CD8-positive, alpha-beta T cell (primary cell): ENCODE measurements at places on chromosomes 1 and 21.
A peak's percentile ranks its signal among the peaks of the same experiment; 100 is the strongest.

DNA sequence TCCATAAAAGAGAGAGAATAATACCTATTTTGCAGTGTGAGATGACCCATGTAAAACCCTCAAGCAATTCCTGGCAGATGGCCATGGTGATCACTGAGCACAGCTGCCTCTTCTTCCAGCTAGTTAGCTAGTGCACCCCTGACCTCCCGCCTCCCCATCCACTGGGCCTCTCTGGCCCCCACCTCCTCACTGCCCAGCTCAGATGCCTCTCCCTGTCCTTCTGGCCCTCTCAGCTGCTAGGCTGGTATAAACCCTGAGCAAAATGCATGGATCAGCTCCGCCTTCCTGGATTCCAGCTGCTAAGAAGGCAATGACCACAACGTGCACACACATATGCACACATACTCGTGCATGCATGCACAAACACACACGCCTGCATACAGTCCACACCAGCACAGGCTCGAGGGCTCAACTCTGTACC, 117.2 kb downstream of the DMRTB1 start:
- DNase-seq, result no peak

GRCh38 chr1:35605071-35605866, 32.2 kb downstream of the TFAP2E start:
- no peak for DNase-seq

GRCh38 chr1:31805318-31805717, 10.5 kb downstream of the SPOCD1 start:
- DNase-seq, result no peak

DNA sequence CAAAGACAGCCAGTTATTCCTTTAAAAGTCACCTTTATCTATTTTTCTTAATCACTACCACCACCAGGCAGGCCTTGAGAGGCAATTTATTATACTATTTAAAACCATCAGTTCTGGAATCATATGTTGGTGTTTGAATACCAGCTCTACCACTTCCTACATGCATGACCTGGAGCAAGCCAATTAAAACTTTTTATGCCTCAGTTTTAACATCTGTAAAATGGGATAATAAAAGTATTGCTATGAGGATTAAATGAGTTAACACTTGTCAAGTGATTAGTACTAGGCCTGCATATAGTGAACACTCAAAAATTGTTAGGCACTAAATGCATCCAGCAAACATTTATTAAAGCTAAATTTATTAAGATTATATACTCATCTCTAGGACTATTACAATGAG, 49.2 kb upstream of the ADORA3 start:
- DNase-seq, result no peak

DNA sequence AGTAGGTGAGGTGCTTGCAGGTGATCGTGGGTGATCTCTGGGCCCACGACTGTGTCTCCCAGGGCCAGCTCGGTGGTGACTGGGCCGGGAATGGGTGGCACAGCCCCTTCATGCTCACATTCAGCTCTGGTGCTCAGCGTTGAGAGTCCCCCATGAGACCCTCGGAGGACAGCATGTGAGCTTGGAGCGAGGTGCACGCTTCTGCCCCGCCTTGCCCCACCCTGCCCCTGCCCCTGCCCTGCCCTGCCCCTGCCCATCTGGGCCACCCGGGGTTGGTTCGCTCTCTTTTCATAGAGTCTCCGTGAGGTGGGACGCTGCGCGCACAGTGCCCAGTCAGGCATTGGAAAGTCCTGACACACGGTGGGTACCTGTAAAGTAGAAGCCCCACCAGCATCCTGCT, 75.3 kb upstream of the ACTL8 start:
- no peak for DNase-seq

DNA sequence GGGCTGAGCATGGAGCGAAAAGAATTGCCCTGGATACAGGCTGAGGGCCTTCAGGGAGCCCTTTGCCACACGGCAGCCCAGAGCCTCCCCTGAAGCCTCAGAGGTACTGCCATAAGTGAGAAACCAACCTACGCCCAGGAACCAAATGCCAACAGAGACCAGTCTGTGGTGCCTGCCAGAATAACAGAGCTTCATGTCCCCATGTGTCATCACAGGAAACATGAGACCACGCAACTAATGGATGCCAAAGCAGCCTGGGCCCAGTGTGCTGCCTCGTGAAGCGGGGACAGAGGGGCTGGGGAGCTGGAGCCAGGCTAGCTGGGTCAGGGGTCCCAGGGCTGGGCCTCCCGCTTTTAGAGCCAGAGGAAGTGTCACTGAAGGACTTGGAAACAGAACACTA, 18.7 kb upstream of the STUM start:
- DNase-seq, result no peak

- no peak for DNase-seq
These were observed 653.4 kb downstream of the KIF26B start for GRCh38 chr1:245807954-245808719.

GRCh38 chr1:96281491-96281890, 440.1 kb upstream of the PTBP2 start:
- DNase-seq, result no peak

- no peak for DNase-seq
These were observed 121.2 kb upstream of the SGIP1 start for GRCh38 chr1:66412704-66413103.

- DNase-seq, result no peak
These were observed 22.9 kb downstream of the ELAPOR1 start for GRCh38 chr1:109136766-109137165.

- no peak for DNase-seq
These were observed 580 bp downstream of the TENT5B start for GRCh38 chr1:27011976-27012563.

DNA sequence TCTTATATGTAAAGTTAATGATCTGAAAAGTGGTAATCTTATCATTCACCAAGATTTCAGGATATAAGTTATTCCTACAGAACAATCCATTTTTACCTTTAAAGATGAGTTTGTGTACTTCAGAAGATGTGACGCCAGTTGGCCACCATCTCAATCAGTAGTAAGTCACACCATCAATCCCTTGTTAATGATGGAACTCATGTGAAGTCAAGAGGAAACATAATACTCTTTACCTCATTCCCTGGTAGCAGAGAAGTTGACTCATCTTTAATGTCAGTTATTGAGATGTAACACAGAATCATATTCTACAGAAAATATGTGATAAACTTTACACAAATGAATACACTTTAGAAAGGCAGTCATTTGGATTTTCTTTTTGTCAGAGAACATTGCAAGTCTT, 38.2 kb downstream of the MRPL39 start:
- no peak for DNase-seq

- no peak for DNase-seq
These were observed 36.5 kb downstream of the PIK3CD start for GRCh38 chr1:9687874-9688582.

- DNase-seq, result no peak
These were observed 6.8 kb downstream of the TENT5C start for GRCh38 chr1:117612517-117613248.

DNA sequence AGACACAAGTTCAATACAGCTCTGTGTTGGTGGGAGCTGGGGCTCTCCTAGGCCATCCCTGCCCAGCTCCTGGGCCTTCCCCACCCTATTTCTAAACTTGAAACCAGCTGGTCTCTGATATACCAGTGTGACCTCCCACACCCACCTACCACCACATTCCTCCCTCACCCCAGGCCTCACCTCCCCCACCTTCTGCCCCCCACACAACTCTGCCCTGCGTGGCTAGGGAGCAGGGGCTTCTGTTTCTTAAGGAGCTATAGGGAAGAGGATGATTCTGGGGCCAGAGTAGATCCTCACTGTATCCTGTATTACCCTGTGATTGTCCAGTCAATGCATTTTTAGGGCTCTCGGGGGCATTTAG, 16.5 kb downstream of the NES start:
- DNase-seq, result no peak

GRCh38 chr1:236280438-236281197, 1.1 kb downstream of the ERO1B start:
- DNase-seq, result peak; percentile 11

DNA sequence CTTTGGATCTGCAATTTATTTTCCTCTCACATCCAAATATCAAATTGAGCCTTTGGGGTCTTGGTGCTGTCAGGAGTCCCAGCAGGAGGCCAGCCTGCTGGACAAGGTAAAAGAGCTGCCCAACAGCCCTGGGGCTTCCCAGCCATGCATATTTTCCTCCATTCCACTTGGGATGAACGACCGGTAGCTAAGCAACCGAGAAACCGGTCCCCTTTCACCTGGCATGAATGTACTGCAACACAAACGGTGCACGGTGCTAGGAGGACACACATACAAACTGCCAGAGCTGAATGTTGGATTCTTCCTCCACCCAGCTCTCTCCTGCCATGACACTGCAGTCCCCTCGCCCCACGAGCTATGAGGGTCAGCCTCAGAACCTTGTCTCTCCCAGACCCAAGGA, 42.7 kb downstream of the BCAR3 start:
- no peak for DNase-seq

- no peak for DNase-seq
These were observed 125.2 kb upstream of the KIAA0040 start for GRCh38 chr1:175317779-175318178.

DNA sequence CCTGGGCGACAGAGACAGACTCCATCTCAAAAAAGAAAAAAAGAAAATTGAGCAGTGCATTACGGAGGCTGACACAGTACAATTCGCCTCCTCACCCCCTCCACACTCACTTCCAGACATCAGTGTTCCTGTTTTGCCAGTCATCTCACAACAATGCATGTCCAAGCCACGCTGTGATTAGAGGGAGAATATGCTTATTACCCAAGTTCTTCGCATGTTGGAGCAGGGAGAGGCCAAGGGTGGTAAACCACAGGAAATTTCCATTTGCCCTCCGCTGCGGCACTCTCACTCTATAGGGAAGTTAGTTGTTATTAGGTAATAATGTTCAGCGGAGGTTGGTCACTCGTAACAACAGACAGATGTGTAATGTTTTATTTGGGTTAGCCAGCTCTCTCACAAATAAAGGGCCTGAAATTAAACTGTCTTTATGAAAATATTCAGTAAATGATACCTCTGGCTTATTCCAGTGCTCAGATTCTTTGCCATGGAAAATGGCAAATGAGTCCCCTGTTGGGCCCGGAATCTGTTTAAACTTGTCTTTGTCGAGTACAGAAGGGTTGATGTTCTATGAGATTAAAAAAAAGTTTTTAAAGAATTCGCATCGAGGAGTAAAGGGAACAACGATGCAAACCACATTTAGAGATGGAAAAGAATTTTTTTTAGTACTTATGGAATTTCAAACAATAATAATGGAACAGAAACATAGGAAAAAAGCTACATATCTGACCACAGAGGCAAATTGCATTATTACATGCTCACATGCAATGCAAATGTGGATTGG, 33.1 kb downstream of the KCNJ15 start:
- no peak for DNase-seq

DNA sequence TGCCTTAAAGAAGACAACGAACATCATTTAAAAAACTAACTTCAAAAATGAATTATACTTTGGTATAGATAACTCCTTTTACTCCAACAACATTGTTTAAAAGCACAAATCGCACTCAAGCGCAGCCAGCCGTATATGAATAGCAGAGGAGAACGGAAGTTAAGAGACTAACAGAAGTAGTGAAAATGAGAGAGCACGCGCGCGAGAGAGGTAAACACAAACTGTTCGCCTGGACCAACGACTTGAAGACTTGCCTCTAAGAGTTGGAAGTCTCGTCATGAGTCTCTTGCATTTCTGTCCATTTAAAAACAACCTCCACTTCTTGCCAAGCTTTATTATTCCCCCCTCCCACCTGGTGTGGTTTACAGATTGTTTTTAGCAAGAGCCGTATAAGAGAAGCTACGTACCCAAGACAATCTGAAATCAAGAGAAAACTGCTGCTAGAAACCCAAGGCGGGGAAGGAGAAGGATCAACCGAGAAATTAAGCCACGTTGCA, 479 bp downstream of the SELENOF start:
- peak; percentile 38 for DNase-seq

DNA sequence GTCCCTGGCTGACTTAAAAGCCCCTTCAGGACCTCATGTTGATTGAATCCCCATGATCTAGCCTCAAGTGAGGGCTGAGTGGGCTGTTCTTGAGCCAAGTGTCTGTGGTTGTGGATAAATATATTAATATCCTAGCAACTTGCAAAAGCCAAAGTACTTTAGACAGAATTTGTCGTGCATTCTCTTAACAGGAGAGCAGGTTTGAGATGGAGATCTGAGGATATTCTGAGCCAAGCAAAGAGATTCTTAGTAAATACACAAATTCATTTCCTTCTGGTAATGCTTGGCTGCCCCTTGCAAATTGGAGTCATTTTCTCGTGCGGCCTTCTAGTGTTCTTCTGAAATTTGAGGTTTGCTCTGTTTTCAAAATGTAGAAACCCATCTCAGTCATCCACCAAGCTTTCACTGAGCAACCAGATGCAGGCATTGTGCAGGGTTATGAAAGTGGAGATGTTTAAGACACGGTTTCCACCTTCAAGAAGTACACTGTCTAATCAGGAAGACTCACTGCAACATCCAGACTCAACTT, 242.1 kb upstream of the JUN start:
- no peak for DNase-seq

DNA sequence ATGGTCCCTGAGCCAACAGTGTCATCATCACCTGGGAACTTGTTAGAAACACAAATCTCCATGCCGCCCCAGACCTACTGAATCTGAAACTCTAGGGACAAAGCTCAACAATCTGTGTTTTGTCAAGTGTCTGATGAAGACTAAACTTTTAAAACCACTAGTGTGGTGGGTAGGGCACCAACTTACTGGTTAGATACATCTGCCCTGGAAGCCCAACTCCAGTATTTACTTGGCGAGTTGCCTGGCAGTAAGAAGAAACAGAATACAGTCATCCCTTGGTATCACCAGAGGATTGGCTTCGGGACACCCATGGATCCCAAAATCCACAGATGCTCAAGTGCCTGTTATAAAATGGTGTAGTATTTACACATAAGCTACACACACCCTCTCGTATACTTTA, 367.9 kb upstream of the DUSP10 start:
- no peak for DNase-seq

- DNase-seq, result no peak
These were observed 184.9 kb downstream of the ZC3H11B start for GRCh38 chr1:219427989-219428388.

- no peak for DNase-seq
These were observed 17.1 kb downstream of the PLCH2 start for GRCh38 chr1:2493218-2493617.

GRCh38 chr1:246111570-246111969, 395.5 kb downstream of the SMYD3 start:
- no peak for DNase-seq

DNA sequence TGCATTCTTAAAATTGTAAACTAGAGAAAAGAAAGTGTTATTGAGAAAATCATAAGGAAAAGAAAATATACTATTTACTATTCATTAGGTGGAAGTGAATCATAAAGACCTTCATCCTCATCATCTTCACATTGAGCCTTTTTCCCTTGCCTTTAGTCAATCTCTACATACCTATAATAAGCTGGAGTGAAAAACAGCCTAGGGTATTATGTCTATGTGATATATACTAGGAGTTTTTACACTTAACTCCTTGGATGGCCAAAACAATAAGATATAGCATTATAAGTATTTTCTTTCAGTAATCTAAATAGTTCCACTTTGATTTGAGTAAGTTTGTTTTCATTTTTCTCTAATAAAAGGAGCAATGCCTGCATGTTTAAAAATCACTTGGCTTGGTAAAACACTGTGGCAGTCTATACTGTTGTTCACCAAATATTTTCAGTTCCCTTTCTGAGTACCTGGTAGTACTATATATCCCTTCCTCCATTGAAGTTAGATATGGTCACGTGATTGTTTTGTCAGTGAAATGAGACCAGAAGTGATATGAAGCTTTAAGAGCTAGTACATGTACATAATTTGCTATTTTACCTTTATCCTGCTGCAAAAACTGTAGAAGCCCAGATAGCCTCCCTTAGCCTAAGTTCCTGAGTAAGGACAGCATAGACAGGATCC, 78.3 kb downstream of the CLEC20A start:
- DNase-seq, result no peak

GRCh38 chr1:78081980-78082860, 36.5 kb downstream of the GIPC2 start:
- no peak for DNase-seq
